HT1080 (cell line): ENCODE measurements at places on chromosomes 11 and 22. TPM values are rescaled to one million over a fixed set of nuclear protein-coding genes. Genes with fewer than 3 reads are reported as not detected.

Gene CRYBB3
- not detected in 2 replicates for total RNA-seq

Gene CHKB
- total RNA-seq: 17.8 and 22.3 TPM in 2 replicates

Gene TEAD1
- 60.5 and 74.3 TPM in 2 replicates for total RNA-seq

Gene LARGE1
- 1.0 and 1.8 TPM in 2 replicates for total RNA-seq

Gene KCNE3
- not detected in 2 replicates for total RNA-seq

Gene CECR2
- total RNA-seq: 0.02 TPM in 1 of 2 replicates, not detected in the other

Gene RASL10A
- total RNA-seq: 1.5 and 3.6 TPM in 2 replicates

Gene OR51E2
- not detected in 2 replicates for total RNA-seq

Gene IGLL1
- total RNA-seq: not detected in 2 replicates

DNA sequence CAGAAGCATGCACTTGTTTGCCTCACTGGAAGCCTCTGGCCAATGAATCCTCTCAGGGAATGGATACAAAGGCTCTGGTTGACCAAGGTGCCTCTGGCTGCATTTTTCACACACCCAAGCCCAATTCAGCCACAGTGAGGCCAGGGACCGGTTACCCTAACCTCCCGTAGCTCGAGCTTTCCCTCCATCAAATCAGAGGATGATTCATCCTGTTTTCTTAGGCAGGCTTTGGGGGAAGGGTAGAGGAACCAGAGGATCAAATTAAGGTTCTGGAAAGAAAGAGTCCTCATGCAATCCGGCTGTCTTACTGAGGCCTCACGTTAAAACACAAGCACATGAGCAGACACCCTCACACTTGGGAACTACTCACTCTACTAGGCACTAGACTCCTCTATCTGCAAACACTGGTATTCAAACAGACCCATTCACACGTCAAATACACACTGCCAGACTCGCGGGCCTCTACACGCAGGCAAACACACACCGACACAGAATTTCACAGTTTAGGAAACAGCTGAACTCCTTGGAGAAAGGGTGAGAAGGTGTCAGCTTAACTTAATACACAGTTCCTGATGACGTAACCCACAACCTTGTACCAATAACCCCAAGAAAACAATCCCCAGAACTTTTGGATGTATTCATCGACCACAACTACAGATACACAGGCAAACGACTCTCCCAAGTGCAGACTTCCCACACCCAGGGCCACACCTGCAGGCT lies 12.4 kb downstream of the NRXN2 start:
- peak; percentile 32 for DNase-seq

- DNase-seq: no peak
Measured at GRCh38 chr11:99593197-99593596, 572.4 kb downstream of the CNTN5 start.

- no peak for DNase-seq
Measured at GRCh38 chr22:27231266-27231665, 570.3 kb downstream of the MN1 start.

GRCh38 chr11:15123849-15124248 lies 9.1 kb downstream of the INSC start:
- DNase-seq: peak; percentile 96

DNA sequence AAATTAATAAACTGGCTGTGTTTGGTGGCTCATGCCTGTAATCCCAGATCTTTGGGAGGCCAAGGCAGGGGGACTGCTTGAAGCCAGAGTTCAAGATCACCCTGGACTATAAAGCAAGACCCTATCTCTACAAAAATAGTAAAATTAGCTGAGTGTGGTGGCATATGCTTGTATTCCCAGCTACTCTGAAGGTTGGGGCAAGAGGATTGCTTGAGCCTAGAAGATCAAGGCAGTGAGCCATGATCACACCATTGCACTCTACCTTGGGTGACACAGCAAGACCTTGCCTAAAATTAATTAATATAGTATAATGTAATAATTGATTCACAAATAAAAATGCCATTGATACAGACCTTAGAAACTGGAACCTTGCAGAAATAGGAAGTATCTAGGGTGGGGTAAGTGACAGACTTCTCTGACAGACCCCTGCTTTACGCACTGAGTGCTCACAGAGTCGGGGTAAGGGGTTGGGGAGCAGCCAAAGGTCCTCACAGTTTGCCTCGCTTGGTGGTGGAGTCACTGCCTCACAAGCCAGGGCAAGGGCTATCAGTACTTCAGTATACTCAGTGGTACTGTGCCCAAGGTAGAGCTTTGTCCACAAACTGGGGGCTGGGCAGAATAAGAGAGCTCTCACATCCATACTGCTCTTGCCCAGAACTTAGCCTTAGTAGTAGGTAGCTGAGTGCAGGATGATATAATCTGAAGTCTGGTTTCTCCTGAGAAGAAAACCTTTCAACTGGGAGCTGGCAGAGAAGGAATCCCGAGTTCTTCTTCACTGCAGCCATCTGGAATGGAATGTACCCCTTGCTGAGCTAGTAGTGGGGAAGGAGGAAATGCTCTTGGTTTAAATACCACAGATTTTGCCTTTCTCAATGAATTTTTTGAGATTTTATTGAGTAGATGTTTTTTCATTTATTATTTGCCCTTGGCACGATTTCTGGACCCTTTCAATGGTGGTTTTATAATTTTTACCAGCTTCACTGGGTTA lies 65.5 kb downstream of the EMSY start:
- no peak for DNase-seq

- DNase-seq: peak; percentile 44
Measured at GRCh38 chr11:120061036-120061760, 76.7 kb downstream of the TRIM29 start.

DNA sequence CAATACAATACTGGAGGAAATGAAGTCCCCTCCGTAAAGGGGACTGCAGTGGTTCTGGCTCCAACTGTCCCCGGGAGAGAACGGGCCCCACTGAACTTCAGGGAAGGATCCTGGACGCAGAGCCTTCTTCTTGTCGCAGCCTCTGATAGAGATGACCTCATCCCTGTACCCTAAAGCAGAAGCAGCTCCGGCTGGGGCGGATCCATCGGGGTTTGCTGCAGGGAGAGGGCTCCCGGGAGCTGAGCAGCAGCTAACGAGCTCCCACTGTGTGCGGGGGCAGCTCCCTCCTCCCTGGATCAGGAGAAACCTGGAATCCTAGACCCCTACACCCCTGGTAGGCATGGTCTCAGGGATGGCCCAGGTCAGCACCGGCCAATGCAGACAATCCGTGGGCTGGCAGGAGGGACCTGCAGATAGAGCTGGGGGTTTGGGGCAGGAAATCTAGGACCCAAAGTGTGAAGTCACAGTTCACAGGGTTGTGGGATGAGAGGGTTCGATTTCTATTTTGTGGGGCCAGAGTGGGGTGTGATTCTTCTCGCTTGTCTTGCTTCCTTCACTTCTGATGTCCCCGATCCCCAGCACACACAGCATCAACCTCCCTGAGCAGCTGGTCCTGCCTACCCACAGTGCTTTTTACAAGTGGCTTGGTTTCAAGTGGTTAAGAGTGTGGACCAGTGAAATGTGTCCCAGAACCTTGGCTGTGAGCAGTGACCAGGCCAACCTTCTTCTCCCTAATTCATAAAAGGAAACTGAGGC lies 12.9 kb downstream of the KIAA0930 start:
- DNase-seq: no peak

DNA sequence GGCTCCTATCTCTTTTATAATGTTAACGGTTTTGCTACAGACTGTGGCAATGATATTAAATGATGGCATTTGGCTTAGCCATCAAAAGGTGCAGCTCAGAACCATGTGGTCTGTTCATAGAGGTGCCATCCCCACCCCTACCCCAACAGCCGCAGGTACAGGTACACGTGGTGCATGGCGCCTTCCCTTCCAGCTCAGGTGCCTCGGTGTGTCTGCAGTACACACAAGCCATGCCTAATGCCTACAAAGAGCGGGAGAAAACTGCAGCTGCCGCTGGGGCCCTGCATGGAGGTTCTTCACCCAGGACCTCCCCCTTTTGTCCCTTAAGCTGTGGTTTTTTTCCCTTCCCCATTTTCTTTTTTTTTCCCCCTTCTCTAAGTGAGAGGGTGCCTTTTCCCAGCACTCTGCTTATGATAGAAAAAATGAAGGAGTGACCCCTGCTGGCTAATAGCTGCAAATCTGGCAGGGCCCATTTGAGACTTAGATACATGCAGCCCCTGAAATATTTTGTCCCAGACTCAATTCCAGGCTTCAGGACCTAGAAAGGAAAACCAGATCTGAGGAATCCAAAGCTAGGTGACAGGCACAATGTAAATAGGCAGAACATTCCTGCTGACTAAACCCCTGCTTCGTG lies 6.5 kb downstream of the OR52M1 start:
- DNase-seq: peak; percentile 33

DNA sequence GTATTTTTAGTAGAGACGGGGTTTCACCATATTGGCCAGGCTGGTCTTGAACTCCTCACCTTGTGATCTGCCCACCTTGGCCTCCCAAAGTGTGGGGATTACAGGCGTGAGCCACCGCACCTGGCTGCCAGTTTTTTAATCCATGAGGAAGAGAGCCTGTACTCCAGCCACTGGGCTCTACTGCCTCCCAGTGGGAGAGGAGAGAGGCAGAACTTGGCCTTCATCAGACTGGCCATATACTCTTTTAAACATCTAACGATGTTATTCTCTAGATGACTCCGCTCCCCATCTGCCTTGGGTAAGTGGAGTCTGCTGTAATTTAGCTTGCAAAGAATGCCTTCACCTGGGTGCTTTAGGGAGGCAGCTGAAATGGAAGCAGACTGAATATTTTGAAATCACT lies 34.6 kb downstream of the SLC6A5 start:
- no peak for DNase-seq

DNA sequence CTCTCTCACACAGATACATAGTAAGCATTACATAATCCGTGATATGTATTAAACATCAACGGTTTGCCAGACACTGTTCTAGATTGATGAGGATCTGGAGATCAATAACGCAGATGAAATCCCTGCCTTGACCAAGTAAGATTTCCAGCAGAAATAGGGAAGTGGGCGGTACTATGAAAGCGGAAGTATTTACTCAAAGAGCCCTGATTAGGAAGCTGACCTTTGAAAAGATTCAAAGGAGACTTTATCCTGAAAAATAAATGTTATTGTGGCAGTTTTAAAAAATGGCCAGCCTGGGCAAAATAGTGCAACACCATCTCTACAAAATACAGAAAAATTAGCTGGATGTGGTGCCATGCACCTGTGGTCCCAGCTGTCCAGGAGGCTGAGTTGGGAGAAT lies 26.8 kb downstream of the GAB2 start:
- no peak for DNase-seq

- DNase-seq: no peak
Measured at GRCh38 chr22:39434721-39435120, 22.1 kb upstream of the MGAT3 start.

DNA sequence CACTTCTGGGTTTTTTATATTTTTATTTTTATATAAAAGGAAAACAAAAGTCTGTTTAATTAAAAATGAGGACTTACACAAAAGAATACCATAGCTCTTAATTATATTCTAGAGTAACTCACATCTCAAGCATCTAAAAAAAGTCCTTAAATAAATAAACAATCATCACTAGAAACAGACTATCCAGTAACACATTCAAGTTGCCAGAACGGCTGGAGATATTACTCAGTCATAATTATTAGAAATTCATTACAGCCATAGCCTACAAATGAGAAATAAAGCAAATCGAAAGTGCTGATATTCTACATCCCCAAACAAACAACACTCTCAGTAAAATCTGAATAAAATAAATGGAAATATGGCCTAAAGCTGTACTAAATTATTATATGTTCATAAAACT lies 182.5 kb upstream of the C11orf58 start:
- no peak for DNase-seq

DNA sequence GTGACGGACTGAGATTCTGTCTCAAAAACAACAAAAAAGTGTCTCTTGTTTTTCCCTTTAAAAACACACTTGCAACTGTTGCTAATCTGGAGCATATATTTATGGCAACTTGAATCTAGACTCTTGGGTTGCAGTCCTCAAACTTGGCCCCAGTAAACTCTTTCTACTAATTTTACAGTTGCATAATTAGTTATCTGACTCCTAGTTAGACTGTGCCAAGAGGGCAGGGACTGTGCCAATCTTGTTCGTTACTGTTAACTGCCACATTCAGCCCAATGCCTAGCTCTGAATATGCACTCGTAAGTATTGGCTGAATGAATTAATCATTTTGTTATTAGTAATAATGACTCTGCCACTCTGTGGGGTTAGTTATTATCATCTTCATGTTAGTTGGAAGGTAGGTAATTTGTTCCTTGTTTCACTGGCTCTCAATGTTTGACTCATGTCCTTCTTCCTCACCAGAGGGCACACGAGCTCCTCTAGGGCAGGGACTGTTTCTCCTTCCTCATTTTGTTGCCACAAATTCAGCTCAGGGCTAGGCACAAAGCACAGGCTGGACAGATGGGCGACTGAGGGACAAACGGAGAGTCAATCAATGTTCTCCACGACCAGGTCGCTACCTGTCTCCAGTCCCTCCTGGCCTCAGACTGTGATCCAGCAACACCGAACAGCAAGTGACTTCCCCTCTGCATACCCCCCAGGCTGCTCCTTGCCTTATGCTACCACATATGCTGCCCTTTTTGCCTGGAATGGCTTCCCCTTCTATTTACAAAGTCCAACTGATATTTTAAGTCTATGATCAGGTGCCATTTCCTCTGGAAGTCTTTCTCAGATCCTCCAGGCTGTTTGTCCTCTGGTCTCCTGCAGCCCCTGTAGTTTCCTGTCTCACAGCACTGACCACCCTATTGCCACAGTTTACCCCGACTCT lies 9.0 kb downstream of the CLPB start:
- no peak for DNase-seq

GRCh38 chr22:48744283-48744641 lies 1083.4 kb downstream of the BRD1 start:
- DNase-seq: no peak

GRCh38 chr11:104142698-104143097 lies 21.2 kb downstream of the PDGFD start:
- DNase-seq: no peak

- no peak for DNase-seq
Measured at GRCh38 chr11:84322211-84322610, 1036.0 kb upstream of the CCDC90B start.

- DNase-seq: peak; percentile 66
Measured at GRCh38 chr22:30742291-30743256, 47.9 kb downstream of the OSBP2 start.

DNA sequence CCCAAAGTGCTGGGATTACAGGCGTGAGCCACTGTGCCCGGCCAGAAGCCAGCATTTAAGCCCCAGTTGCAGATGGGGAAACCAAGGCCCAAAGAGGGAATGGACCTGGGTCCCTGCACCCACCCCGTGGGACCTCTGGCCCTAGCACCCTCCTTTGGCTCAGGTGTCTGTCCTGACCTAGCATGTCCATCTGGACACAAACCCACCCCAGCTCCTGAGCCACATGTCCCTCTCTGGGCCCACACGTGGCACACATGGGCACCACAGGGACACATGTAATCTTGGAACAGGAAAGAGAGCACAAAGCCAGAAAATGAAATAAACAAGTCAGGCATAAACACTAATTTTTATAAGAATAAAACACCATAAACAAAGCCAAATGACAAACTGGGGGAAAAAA lies 9.6 kb downstream of the GGT5 start:
- no peak for DNase-seq

DNA sequence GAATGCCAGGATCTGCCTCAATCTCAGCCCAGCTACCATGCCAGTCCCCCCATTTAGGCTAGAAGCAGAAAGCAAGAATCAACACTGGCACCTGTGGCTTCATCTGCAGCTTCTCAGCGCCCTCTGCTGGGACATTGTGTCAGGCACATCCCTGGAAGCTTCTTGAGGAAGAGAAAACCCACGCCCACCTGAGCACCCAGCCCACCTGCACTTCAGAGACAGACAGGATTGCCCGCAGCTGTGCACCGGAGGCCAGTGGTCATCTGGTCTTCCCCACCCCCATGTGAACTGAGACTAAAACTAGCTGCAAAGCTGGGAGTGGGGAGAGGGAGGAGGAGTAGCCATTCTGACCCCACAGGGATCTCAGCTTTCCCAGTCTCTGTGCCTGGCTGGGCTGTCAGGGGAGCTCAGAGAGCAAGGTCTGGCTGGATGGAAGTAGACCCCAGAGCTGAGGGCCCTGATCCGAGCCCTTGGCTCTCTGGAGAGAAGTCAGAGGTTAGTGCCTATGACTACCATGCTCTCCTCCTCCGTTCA lies 66.8 kb downstream of the FEZ1 start:
- no peak for DNase-seq
